ENCODE measurements at places on chromosomes 2 and 18. TPM values are rescaled to one million over a fixed set of nuclear protein-coding genes. Genes with fewer than 3 reads are reported as not detected.

- no peak for DNase-seq
- H3K4me1 ChIP-seq, result no peaks in the 10 kb centered on the region
- H3K4me3 ChIP-seq, result no peak overlapping the region
- no peak overlapping the region for H3K27ac ChIP-seq
These were observed 184.8 kb upstream of the RND3 start for GRCh38 chr2:150672311-150672710.

- no peak for DNase-seq
- no peaks in the 10 kb centered on the region for H3K27me3 ChIP-seq
- no peak overlapping the region for H3K27ac ChIP-seq
These were observed 82.2 kb upstream of the DOCK10 start for GRCh38 chr2:225124311-225125017.

DNA sequence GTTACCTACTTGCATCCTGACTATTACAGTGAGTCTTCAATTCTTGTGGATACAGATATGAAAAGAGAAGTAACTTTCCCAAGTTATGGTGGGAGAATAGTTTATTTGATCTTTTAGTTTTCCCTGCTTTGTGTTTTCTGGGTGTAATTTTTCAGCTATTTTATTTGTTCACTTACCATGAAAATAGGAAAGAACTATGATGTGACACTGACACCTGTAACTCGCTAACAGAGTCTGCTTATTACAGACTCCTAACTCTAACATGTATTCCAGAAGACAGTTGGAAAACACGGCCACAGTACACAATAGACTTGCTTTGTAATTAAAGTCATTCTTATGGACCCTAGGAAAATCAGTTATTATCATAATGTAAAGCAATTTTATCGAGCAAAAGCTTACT is 323.2 kb downstream of the LRRTM1 start:
- no peaks in the 10 kb centered on the region for H3K36me3 ChIP-seq
- DNase-seq, result no peak
- no peak overlapping the region for H3K4me3 ChIP-seq
- no peaks in the 10 kb centered on the region for H3K27me3 ChIP-seq
- no peak overlapping the region for H3K27ac ChIP-seq

Gene CASP10
- 16.0 TPM for polyA plus RNA-seq

Gene ORMDL1
- polyA plus RNA-seq, result 162 TPM

GRCh38 chr2:161123531-161124030 is 36.6 kb upstream of the TANK start:
- no peak overlapping the region for H3K4me3 ChIP-seq
- peaks cover 9% of the 10 kb centered on the region for H3K4me1 ChIP-seq
- H3K27ac ChIP-seq, result no peak overlapping the region
- H3K27me3 ChIP-seq, result no peaks in the 10 kb centered on the region
- H3K36me3 ChIP-seq, result no peaks in the 10 kb centered on the region

DNA sequence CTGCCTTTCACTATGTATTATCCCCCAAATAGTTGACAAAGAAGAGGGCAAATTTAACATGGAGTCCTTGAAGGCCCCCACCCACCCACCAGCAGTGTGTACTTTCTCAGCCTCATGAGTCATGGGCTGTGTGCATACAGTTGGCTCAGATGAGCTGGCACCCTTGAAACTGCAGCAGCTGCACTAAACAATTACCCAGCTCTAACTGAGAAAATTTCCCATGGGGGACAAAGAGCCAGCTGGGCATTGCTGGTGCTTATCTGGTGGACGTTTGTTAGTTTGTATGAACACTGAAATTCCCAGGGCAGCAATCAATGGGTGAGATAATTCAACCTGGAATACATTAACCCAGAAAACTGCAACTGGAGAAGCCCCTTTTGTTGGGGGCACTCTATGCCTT is 131.7 kb downstream of the GCA start:
- DNase-seq, result no peak
- H3K4me1 ChIP-seq, result no peaks in the 10 kb centered on the region
- H3K27me3 ChIP-seq, result no peaks in the 10 kb centered on the region
- no peak overlapping the region for H3K27ac ChIP-seq

- no peak for DNase-seq
- H3K27me3 ChIP-seq, result no peaks in the 10 kb centered on the region
- no peaks in the 10 kb centered on the region for H3K36me3 ChIP-seq
- no peak overlapping the region for H3K4me3 ChIP-seq
These were observed 321.9 kb upstream of the GALNT5 start for GRCh38 chr2:156935616-156936015.

Gene SCTR
- polyA plus RNA-seq, result not detected

DNA sequence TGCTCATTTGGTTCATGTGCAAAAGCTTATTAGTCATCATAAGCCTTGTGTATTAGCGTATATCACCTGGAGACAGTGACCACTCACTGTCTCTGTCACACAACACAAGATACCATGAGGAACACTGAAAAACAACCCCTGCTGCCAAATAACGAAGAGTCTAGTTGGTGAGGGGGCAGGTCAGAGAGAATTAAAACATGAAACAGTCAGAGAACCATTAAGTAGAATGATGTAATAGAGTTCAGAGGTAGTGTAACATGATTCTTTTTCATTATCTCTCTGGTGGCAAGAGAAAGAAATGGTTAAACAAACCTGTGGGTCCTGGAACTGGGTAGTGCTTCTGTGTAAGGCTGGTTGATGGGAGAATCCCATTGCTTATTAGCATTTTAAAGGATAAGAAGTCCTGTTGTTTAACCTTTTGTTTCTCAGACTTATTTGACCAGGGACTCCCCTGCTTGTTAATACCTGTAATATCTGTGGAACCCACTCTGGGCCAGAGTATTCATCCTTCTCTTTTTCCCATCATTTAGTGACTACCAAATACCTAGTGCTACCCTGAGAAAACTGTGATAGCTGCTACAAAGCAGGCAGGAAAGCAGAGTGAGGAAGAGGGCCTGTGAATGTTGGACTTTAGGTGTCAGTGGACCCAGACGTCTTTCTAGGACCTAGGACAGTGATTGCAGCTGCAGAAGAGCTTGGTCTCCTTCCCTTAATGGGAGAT is 38.0 kb downstream of the PTRHD1 start:
- H3K4me3 ChIP-seq, result no peak overlapping the region
- H3K27ac ChIP-seq, result no peak overlapping the region
- no peaks in the 10 kb centered on the region for H3K27me3 ChIP-seq

Gene CHRNG
- not detected for polyA plus RNA-seq

Gene QPCT
- polyA plus RNA-seq, result 0.87 TPM

Gene LHCGR
- not detected for polyA plus RNA-seq
